ENCODE measurements at places on chromosomes 2 and 18.

GRCh38 chr18:46215902-46216723 lies 111.9 kb downstream of the HAUS1 start:
- DNase-seq = no peak

DNA sequence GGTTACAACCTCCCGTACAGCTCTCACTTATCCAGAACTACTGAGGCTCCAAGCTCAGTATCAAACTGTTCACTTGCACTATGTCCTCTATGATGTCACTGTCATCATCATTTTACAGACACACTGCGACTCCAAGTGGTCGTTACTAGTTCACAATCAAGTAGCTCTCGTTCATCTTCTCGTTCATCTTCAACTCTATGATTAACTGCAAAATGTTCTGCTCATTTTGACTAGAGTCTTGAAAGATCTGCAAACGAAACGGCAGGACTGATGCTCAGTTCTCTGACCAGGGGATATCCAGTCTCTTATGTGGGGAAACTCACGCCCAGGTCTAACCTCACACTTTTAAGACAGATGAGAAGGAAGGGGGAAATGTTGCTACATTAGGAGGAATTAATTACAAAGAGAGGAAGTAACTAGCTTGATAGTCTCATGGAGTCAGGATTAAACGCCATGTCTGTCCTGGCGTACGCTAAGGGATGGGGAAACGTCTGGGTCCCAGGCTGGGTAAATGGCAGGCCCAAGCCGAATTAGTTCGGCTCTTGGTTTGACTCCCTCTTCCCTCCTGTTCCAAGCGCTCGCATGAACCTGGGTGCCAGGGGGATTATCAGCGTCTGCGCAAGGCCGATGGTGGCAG lies 794 bp upstream of the CHCHD5 start:
- no peak for DNase-seq

- DNase-seq = no peak
These were observed 190.1 kb downstream of the LRP1B start for GRCh38 chr2:141940709-141941108.

DNA sequence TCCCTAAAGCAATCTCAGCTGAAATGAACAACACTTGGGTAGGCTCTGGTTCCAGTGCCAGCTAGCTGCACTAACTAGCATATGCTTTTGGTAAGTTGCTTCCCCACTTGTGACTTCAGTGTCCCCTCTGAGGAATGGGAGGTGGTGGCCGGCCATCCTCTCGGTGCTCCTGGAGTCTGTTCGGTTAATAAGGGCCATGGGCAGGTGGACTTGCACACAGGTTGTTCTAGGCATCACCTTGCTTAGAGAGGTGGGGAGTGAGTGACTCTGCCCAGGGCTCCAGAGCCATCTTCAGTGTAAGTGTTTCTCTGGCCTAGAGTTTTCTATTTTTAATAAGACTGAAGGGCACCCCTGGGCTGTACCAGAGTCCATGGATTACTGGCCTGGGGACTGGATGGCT lies 18.8 kb upstream of the TAF1B start:
- DNase-seq = no peak

GRCh38 chr18:23710068-23710527 lies 20.8 kb downstream of the LAMA3 start:
- no peak for DNase-seq

- DNase-seq = no peak
These were observed 15.1 kb downstream of the GMCL1 start for GRCh38 chr2:69844560-69844959.

GRCh38 chr2:237600205-237600846 lies 9.8 kb upstream of the RAB17 start:
- peak; percentile 86 for DNase-seq

- DNase-seq = no peak
These were observed 29.0 kb upstream of the SLC35F6 start for GRCh38 chr2:26735097-26735496.

- DNase-seq = no peak
These were observed 196.6 kb downstream of the NBAS start for GRCh38 chr2:15364561-15364960.

GRCh38 chr2:157258520-157259326 lies 1.2 kb downstream of the GALNT5 start:
- DNase-seq = no peak

DNA sequence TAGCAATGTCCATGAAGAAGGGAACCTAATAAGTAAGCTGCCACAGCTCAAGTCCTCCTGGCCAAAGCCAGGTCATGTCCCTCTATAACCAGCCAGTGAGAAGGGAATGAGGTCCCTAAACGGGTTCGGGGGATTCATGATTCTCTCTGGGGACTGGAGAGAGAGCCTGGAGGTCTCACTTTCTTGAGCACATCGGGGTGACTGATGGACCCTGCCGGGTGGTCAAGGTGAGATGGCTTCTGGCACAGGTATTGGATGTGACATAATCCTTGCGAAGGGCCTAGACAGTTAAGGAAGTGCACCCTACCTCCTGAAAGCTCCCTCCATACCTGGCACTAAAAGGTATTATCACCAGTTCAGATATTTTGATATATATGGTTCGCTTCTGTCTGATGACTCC lies 45.7 kb downstream of the HRH4 start:
- DNase-seq = no peak

GRCh38 chr2:84931384-84931821 lies 25.9 kb downstream of the TMSB10 start:
- no peak for DNase-seq

- DNase-seq = no peak
These were observed 392.5 kb upstream of the NRXN1 start for GRCh38 chr2:51424418-51424817.

- DNase-seq = no peak
These were observed 275.6 kb downstream of the SLC4A3 start for GRCh38 chr2:219902891-219903552.

DNA sequence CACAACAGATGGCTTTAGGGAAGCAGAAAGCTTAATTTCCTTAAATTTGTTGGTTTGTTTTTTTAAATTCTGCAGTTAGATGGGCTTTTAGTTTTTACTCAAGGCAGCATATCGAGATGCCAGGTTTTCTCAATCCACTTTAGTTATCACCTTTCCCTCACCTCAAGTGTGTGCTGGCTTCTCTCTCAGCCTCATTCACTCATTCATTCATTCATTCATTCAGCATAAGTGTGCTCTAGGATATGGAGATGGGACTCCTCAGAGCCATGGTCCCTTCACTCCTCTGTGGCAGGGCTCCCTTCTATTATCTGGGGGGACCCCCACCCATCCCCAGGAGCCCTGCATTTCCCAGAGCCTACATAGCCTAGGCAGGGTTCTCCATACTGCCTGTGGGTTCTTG lies 19.0 kb downstream of the VIL1 start:
- no peak for DNase-seq

DNA sequence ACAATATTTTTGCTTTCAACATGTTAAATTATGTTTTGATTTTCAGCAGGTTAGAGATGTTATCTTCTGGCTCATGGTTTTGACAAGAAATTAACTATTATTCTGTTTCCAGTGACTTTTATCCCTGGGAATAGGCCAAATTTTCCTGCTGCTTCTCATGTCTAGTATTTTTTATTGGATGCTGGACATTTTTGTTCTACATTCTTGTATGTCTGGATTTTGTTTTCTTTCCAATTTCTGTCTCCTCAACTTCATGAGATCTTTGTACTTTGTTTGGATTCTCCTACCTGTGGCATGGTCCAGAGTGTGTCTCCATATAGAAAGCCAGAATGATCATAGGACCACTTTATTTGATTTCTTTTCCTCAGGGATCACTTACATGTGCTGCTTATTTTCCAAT lies 33.1 kb upstream of the MYO1B start:
- DNase-seq = no peak

DNA sequence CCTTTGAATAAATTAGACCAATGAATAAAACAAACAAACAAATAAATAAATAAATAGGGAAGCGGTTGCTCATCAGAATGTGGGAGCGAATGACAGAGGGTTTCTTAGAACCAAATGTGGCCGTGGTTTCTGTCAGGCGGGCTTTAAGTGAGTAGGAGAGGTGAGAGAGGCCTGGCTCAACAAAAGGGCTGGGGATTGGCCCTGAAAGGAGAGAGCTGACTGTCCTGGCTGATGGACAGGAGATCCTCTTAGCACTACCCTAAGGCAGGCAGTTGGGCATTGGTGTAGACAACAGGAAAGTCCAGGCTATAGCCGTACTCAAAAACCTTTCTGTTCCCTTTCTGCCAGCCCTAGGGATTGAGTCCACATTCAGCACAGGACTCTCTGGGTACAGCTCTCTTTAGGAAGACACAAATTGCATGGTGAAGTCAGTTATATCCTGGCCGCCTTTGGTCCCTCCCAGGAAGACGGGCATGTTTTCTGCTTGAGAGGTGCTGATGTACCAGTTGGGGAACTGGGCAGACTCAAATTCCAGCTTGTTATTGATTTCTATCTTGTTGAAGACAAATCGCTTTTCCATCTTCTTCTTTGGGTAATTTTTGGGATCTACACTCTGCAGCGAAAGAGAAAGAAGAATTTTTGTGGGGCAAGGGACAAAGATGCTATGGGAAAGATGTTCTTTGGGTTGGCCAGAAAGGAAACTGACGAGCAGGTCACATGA lies 6.5 kb downstream of the IL1B start:
- DNase-seq = no peak

- no peak for DNase-seq
These were observed 11.0 kb upstream of the PLB1 start for GRCh38 chr2:28484835-28485234.

GRCh38 chr18:69980509-69980908 lies 32.8 kb upstream of the CD226 start:
- DNase-seq = no peak

DNA sequence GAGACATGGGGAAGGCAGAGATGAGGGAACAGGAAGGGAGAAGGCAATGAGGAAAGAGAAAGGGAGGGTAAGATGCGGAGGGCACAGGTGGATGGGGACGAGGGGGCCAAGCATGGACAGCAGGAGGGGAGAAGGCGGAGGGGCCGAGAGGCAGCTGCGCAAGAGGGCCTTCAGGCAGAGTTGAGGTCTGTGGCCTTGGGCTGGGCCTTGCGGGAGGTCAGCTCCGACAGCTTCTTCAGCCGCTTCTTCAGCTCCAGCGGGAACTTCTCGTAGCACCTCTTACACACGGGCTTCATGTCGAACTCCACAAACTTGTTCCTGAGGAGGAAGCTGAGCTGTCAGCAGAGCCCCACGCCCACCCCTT lies 6.9 kb upstream of the GPR17 start:
- no peak for DNase-seq

GRCh38 chr2:69308338-69308737 lies 78.7 kb downstream of the GFPT1 start:
- DNase-seq = no peak

GRCh38 chr2:219335373-219335786 lies 2.8 kb upstream of the RESP18 start:
- no peak for DNase-seq

GRCh38 chr18:72201032-72201431 lies 343.1 kb downstream of the CBLN2 start:
- DNase-seq = no peak

- no peak for DNase-seq
These were observed 293.8 kb upstream of the SLC14A2 start for GRCh38 chr18:45321520-45321919.

GRCh38 chr2:146853741-146854444 lies 990.9 kb upstream of the ACVR2A start:
- DNase-seq = no peak

DNA sequence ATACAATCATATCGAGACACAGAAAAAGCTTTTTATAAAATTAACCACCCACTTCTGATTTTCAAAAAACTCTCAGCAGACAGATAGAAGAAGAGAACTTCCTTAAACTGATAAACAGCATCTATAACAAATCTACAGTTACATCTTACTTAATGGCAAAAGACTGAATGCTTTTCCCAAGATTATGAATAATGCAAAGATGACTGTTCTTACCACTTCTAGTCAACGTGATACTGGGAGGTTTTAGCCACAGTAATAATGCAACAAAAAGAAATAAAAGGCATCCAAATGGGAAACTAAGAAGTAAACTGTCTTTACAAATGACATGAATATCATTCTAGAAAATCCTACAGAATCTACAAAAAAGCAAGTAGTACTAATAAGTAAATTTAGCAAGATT lies 58.0 kb upstream of the TMEM247 start:
- no peak for DNase-seq

GRCh38 chr2:60541056-60541651 lies 12.3 kb downstream of the BCL11A start:
- no peak for DNase-seq

GRCh38 chr18:23102493-23103261 lies 32.6 kb upstream of the CABLES1 start:
- no peak for DNase-seq

DNA sequence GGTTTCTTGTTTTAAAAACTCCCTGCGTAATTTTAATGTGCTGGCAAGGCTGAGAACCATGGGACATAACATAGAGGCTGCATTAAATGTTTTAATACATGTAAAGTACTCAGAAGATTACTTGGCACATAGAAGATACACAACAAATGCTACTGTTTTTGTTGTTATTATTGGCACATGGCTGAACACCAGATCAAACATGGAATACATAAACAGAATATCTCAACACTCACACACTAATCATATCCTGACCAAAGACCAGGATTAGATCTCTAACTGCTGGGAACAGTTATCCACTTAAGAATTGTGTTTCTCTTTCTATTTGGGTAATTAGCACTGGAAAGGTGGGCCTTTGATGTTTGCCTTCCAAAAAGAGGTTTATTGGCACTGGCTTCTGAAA lies 69.3 kb downstream of the KCNE4 start:
- DNase-seq = no peak

DNA sequence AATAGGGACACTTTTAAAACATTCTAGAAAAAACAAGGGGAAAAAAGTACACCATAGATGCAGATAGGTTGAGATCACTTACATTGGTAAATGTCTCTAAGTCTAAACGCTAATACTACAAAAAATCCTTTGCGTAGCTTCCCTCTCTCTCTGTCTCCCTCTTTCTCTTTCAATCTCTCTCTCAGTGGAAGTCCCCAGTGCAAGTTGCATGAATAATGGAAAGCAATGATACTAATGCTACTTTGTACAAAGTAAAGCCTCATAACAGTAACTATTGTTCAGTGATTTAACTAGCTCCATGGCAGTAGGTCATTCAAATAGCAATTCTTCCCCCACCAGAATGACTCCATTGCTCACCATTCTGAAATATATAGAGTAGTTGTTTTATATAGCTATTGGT lies 12.8 kb downstream of the MEIS1 start:
- no peak for DNase-seq

DNA sequence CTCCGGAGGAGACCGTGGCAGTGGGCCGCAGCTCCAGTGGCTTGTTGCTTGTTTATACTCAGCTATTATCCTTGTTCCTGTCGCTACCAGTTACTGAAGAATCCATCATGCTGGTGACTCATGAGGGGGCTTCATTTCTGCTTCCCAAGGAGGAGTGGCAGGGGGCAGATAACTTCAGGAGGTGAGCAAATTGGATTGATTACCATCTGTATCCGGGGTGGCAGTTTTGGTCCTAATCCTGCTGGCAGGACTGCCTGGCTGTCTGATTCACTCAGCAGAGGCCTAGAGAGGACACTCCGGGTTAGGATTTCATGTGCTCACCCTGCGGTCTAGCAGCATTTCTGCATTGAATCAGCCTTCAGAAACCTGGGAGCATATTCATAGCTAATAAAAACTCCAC lies 230.0 kb downstream of the ACTR3 start:
- DNase-seq = no peak
